ENCODE measurements at places on chromosomes 5 and 9.

DNA sequence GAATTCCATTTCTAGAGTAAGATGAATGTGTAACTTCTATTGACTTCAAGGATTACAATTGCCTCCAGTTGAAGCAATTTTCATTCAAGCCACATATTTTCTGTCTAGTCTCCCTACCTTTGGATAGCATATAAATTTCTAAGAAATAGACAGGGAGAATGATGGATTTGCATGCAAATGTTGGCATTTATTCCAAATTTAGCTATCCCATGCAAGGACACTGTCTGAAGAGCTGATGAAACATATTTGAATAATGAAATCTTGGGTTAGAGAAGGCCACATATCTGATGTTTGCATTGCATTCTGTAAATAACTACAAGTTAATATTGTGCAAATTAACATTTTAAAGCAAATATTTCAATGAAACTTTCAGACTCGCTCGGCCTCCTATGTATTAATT, 36.0 kb upstream of the NAA35 start:
- no peak overlapping the region for H3K4me3 ChIP-seq
- H3K36me3 ChIP-seq = no peaks in the 10 kb centered on the region
- H3K4me1 ChIP-seq = no peaks in the 10 kb centered on the region
- no peaks in the 10 kb centered on the region for H3K27me3 ChIP-seq

- no peaks in the 10 kb centered on the region for H3K4me1 ChIP-seq
- H3K27me3 ChIP-seq = no peaks in the 10 kb centered on the region
- H3K36me3 ChIP-seq = peaks cover 10% of the 10 kb centered on the region
- no peak for DNase-seq
- H3K4me3 ChIP-seq = no peak overlapping the region
Observed at GRCh38 chr9:94057918-94058317, 26.3 kb upstream of the PTPDC1 start.

GRCh38 chr5:135131801-135132680, 98.0 kb upstream of the PITX1 start:
- H3K27me3 ChIP-seq = no peaks in the 10 kb centered on the region
- H3K4me1 ChIP-seq = peaks cover 1% of the 10 kb centered on the region
- no peak overlapping the region for H3K27ac ChIP-seq

DNA sequence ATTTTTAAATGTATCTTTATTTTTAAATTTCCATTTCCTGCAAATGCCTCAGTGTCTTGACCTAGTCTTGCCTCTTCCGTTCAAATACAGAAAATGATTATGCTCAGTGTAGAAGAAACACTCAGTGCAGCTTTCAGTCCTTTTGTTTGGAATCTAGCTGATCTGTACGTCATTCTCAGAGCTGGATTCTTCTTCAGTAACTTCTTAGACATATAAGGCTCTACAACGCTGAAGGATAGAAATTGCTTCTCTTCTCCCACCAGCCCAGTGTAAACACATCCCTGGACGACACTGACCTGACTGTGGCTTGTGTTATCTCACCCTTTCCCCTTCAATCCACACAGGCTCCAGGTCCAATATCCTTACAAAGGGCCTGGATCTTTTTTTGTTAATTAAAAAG, 3.2 kb upstream of the ALDH1B1 start:
- no peak overlapping the region for H3K4me3 ChIP-seq
- peaks cover under 1% of the 10 kb centered on the region for H3K36me3 ChIP-seq
- H3K27me3 ChIP-seq = no peaks in the 10 kb centered on the region
- H3K4me1 ChIP-seq = peaks cover 27% of the 10 kb centered on the region
- DNase-seq = peak; percentile 32

DNA sequence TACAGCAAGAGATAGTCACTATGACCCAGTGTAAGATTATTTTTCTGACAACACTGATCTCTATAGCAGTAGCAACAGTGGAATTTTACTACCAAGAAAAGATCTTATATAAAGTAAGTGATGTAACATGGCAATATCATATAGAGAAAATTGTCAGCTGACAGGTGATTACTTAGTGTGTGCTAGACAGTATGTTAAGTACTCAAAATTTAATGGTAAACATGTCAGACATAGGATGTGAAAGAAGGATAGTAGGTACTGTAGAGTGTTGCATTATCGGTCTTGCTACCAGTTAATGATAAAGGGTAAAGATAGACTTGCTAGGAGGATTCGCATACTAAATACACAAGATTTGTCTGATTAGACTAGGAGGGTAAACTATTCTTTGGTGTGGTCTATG, 247.4 kb downstream of the CYLC2 start:
- H3K27me3 ChIP-seq = no peaks in the 10 kb centered on the region
- no peak overlapping the region for H3K27ac ChIP-seq
- no peaks in the 10 kb centered on the region for H3K36me3 ChIP-seq
- no peak for DNase-seq

GRCh38 chr5:135163964-135164363, 129.9 kb upstream of the PITX1 start:
- DNase-seq = no peak
- H3K4me3 ChIP-seq = no peak overlapping the region
- H3K4me1 ChIP-seq = no peaks in the 10 kb centered on the region
- H3K27ac ChIP-seq = no peak overlapping the region
- H3K27me3 ChIP-seq = peaks cover 63% of the 10 kb centered on the region
- H3K36me3 ChIP-seq = no peaks in the 10 kb centered on the region

- no peak overlapping the region for H3K27ac ChIP-seq
- H3K4me1 ChIP-seq = no peaks in the 10 kb centered on the region
- H3K36me3 ChIP-seq = no peaks in the 10 kb centered on the region
- no peaks in the 10 kb centered on the region for H3K27me3 ChIP-seq
- DNase-seq = no peak
- H3K4me3 ChIP-seq = no peak overlapping the region
Observed at GRCh38 chr5:39951070-39951469, 526.3 kb upstream of the DAB2 start.

GRCh38 chr5:150177721-150178120, 11.1 kb downstream of the CDX1 start:
- H3K36me3 ChIP-seq = no peaks in the 10 kb centered on the region
- no peak overlapping the region for H3K27ac ChIP-seq
- no peaks in the 10 kb centered on the region for H3K27me3 ChIP-seq

Data from mesenchymal stem cell (in vitro differentiated cells and primary cell).